NCI-H526 (cell line): ENCODE measurements at places on chromosomes 11 and 22.
A peak's percentile ranks its signal among the peaks of the same experiment; 100 is the strongest.

- DNase-seq: no peak
Measured at GRCh38 chr11:42528911-42529310, 782.9 kb upstream of the API5 start.

- no peak for DNase-seq
Measured at GRCh38 chr11:79139900-79140299, 300.9 kb downstream of the TENM4 start.

DNA sequence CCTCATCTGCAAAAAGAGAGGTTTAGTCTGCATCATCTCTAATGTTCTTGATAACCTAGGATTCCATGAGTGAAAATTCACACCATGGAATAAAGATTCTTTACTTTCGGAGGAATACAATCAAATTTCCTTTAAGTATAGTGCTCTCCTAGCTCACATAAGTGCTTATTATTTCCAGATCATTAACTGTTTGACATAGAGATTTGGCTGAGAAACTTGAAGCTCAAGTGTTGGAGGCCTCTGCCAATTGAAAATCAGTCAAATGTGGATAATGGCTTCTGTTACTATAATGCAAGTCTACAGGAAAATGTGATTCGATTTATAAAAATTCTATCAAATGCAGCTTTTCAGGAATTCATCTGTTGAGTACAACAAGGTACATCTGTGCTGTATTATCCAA is 144.6 kb downstream of the KIF18A start:
- no peak for DNase-seq

- no peak for DNase-seq
Measured at GRCh38 chr11:76277298-76278175, 71.2 kb upstream of the WNT11 start.

GRCh38 chr22:26642465-26643417 is 14.6 kb upstream of the MIAT start:
- DNase-seq: no peak

DNA sequence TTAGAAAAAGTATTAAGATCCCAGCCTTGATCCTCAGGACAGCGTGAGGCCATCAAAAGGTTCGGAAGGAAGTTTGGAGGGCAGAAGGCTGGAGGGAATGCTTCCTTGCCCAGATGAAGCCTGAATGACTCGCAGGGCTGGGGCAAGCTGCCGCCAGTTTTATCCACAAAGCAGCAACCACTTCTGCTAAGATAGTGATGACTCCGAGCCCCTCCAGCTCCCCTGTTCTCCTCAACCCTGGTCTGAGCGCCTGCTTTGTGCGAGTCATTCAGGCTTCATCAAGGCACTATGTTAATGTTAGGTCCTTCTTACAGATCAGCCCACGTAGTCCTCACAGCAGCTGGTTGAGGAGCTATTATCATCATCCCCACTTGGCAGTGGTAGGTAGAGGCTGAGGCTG is 158.8 kb downstream of the COMMD9 start:
- no peak for DNase-seq

GRCh38 chr11:75031771-75032549 is 43.2 kb downstream of the NEU3 start:
- DNase-seq: peak; percentile 54

DNA sequence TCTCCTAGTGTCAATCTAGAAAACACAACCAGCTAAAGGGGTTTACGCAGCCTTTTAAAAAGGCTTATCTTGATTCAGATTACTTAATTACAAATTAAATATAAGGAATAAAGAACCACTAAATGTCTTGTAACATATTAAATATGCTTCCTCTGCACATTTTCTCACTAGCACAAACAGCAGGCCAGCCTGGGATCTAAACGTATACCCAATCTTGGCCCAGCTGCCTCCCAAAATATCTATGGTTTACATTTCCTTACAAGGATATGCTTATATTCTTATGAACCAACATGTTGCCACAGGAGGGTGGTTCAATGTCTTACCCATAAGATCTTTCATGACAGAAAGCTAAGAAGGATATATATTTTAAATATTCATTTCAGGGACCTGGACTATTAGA is 7.7 kb downstream of the LGR4 start:
- no peak for DNase-seq

DNA sequence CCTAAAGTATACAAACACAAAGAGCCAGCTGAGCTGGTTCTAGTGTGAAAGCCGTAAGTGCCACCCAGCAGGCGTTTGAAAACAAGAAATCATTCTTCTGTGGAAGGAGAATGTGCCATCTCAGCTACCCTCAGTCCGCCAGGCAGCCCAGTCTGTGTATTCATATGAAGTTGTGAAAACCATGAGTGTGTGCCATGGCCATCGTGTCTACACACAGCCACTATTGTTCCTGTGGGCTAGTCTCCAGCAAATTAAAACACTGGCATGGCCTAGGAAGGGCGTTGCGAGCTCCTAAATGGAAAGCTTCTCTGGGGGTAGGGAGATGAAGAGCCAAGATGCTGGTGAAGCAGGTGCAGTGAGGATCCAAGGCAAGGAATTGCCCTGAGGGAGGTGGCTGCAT is 51.5 kb upstream of the HORMAD2 start:
- DNase-seq: no peak

DNA sequence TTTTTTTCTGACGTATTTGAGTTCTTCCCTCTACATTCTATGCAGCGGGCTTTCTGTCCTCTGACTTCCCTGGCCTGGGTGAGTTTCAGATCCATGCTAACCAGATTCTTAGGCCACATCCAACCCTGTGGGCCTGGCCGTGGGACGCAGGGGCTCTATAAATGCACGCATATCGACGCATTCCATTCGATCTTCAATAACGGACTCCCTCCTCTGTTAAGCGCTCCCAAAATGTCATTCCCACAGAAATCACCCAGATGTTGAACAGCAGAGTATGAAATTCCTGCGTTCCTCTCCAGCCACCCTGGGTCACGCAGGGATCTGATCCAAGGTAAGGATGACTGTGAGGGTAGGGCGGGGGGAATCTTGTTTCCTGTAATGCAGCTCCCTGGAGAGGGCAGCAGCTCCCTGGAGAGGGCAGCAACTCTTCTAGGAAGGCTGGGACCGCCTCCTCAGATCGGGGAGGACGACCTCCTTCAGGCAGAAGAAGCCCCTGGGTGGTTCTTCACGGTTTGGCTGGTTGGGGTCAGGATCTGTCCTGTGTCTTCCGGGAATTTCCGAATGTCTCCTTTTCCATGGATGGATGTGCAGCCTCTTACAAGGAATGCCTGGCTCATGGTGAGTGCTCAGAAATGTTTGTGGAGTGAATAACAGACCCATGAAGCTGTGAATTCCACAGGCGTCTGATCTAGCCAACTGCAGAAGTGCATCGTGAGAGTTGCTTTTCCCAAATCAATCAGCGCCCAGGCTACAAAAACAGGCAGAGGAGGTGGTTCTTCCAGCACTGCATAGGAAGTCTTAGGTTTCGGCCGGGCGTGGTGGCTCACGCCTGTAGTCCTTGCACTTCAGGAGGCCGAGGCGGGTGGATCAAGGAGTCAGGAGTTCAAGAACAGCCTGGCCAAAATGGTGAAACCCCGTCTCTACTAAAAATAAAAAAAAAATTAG is 12.2 kb downstream of the MRGPRD start:
- DNase-seq: no peak

DNA sequence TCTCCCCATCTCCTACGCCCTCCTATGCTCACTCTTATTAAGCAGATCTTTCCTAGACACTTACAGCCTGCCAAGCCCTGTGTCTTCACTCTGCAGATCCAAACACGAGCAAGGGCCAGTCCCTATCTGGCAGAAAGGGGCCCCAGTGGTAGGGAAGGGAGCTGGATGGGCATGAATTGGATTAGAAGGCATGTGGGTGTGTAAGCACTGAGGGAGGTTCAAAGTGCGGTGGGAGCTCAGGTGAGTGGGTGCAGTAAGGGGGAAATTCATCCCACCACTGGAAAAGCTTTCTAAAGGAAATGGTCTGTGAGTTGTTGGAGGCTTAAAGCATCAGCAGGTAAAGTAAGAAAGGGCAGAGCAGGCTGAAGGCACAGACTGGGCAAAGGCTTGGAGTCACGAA is 5.5 kb downstream of the TMEM132A start:
- no peak for DNase-seq

DNA sequence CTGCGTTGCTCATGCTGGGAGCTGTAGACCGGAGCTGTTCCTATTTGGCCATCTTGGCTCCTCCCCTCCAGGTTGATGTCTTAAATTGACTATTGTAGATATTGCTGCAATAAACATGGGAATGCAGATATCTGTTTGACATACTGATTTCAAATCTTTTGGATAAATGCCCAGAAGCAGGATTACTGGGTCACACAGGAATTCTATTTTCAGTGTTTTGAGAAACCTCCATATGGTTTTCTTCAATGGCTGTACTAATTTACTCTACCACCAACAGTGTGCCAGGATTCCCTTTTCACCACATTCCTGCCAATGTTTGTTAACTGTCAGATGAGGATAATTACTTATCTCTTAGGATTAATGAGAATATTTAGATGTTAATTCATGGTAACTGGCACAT is 467.0 kb downstream of the LUZP2 start:
- no peak for DNase-seq

DNA sequence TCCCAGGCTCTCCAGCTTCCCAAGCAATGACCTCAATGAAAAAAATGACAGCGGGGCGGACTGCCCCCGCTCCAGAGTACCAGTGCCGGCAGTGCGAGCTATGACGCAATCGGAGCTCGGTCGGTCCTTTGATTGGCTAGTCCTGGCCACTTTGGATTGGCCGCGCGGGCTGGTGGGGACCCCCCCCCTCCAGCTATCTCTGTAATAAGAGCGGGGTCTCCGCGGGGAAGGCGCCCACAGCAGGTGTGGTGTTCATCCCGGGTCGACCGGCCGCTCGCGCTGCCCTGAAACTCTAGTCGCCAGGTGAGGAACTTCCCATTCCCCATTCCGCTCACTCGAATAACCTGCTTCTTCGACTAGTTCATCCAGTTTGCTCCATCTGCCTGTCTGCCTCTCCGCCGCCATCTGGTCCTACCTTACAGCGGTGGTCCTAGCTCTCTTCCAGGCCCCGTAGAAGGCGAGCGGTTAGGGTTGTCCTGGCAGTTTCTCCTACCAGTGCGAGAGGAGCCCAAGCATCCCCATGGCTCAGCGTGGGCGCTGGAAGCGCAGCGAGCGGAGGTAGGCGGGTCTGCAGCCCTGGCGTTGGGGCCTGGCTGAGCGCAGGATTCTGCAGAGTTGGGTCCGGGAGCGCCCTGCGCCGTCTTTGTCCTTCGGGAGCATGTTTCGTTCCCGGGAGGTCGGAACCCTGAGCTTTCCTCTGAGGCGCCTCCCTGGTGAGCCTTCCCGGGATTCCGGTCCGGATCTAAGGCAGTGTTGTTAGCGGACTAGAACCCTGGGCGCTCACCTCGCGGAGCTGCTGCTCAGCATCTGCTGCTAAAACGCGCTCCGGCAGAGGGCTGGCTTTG is at the start of gene CALCB:
Gene CALCB, plus strand, starts transcription at position 233 of the 845 bp plus-strand sequence. CDS start 1,126 bp downstream, outside the sequence.
- DNase-seq: peak; percentile 72

GRCh38 chr22:38569181-38569971 is 607 bp downstream of the DMC1 start:
- DNase-seq: no peak
